Osteoblast (primary cell): ENCODE measurements at places on chromosomes 13 and 19. TPM values are rescaled to one million over a fixed set of nuclear protein-coding genes. Genes with fewer than 3 reads are reported as not detected.
A peak's percentile ranks its signal among the peaks of the same experiment; 100 is the strongest.

ELSPBP1 gene
- total RNA-seq, result not detected in 2 replicates

- H3K27me3 ChIP-seq, result no peaks in the 10 kb centered on the region
- H3K27ac ChIP-seq, result no peak overlapping the region
- peak; percentile 85 for DNase-seq
- H3K4me1 ChIP-seq, result no peaks in the 10 kb centered on the region
- H3K36me3 ChIP-seq, result no peaks in the 10 kb centered on the region
These were observed 33.5 kb downstream of the FBN3 start for GRCh38 chr19:8115805-8116396.

PSPN gene
- total RNA-seq, result 1.1 and 1.2 TPM in 2 replicates

DNA sequence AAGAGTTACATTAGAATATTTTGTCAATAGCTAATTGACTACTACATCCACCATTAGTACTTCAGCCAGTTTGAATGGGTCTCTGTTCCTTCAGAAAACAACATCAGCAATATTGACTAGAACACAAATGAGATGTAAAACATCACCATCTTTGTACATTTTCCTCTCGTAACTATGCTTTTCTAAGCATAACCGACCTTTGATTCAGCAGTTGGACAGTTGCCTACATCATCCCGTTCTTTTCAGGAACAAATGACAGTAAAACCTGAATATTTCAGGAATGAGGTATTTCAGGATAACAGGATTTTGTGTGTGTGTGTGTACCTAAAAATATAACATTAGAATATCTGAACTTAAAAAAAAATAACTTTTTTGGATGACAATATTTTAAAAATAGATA is 60.9 kb downstream of the STARD13 start:
- peaks cover 15% of the 10 kb centered on the region for H3K36me3 ChIP-seq
- H3K4me1 ChIP-seq, result peaks cover 50% of the 10 kb centered on the region
- no peaks in the 10 kb centered on the region for H3K27me3 ChIP-seq
- DNase-seq, result no peak
- peak overlapping the region; percentile 97 for H3K27ac ChIP-seq
- H3K4me3 ChIP-seq, result no peak overlapping the region
